ENCODE measurements at places on chromosomes 2 and 18. TPM values are rescaled to one million over a fixed set of nuclear protein-coding genes. Genes with fewer than 3 reads are reported as not detected.

The LINC00305 gene
- total RNA-seq: not detected

The IGFBP5 gene
- total RNA-seq: under 0.01 TPM

DNA sequence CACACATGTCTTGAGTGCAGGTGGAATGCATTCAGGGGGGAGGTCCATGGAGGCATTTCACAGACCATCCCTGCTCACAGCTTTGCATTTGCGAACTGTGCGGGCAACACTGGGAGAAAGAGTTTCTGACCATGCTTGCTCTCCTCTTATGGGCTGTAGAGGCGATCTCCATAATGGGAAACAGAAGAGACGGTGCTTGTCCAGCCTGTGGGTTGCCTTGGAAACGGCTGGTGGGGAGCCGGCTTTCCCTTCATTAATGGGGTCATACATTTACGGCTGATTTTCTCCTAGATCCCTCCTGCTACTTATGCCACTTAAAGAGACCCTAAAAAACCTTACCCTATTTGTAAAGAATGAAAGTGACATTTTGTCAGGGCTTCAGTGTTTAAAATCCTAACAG is 147.4 kb downstream of the SOX11 start:
- no peak for DNase-seq

- DNase-seq: no peak
Observed at GRCh38 chr2:163185160-163185559, 346.6 kb upstream of the KCNH7 start.

GRCh38 chr18:43893001-43893637 is 615.8 kb upstream of the SYT4 start:
- DNase-seq: no peak

DNA sequence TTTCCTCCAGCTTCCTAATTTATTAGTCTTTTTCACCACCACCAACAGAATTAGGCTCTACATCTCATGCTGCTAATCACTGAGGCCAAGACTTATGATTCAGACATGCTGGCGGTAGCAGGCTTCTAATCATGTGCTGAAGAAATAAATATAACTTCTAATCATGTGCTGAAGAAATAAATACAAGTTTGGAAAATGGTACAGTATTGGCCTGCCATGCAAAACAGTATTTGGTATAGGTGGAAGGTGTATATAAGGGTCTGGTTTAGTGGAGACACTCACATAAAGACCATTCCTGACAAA is 240.7 kb downstream of the TGIF1 start:
- no peak for DNase-seq

- no peak for DNase-seq
Observed at GRCh38 chr2:38123911-38124310, 48.0 kb upstream of the CYP1B1 start.

DNA sequence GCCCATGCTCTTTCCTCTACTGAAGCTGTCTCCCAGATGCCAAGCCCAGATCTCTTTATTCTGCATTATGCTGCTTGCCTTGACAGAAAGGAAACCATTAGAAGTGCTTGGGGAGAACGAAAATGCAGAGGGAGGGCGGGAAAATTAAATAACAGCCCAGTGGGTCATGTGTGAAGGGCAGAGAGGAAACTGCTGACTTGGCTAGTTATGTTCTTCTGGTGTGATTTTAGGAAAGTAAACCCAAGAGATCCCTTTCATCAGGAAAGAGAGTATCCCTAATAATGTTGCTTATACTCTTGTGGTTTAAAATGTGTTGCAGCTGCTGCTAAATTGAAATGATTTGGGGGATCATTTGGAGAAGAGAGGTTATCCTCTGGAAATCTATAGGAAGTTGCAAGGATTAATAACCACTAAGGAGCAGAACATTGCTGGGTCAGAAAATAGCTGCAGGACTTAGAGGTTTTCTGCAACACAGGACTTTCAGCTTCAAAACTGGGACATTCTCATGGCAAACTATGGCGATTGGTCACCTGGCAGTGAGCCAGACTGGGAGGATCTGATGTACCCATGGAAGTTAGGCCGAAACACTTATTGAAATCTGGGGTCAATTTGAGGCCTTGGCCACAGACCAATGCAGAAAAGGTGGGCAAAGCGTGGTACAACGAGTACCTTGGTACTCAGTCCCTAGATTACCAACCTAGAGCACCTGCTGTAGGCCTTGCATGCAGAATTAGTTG is 172.2 kb downstream of the TMEM247 start:
- DNase-seq: no peak

DNA sequence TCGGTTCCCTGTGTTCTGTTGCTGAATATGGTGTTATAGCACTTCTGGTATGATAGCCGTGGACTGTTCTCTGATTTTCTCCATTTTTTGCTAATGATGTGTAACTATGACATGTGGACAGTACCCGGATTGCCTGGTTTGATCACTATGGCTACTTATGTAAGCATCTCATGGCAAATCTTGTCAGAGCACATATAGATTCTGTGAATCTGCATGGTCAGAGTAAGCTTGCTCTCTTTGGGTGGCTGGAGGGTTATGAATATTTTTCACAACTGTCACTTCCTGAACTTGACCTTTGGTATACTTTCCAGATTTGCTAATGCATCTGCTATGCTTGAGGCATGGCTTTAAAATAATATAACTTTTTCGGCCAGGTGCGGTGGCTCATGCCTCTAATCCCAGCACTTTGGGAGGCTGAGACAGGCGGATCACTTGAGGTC is 36.8 kb upstream of the ATP8B1 start:
- DNase-seq: no peak

The DES gene
- not detected for total RNA-seq

- DNase-seq: no peak
Observed at GRCh38 chr2:170229125-170229524, 51.2 kb downstream of the MYO3B start.

DNA sequence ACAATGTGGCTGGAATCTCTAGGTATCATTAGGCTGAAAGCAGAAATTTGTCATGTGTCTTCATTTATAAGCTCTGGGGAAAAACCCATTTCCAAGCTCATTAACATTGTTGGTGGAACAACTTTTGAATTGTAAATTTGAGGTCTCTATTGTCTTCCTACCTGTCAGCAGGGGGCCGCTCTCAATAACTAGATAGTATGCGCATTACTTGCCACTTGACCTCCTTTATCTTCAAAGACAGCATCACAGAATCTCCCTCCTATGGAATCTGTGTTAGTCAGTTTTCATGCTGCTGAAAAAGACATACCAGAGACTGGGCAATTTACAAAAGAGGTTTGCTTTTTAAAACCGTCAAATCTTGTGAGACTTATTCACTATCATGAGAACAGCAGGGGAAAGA is 223.1 kb downstream of the CALCRL start:
- no peak for DNase-seq
